ENCODE measurements at places on chromosomes 1 and 21. TPM values are rescaled to one million over a fixed set of nuclear protein-coding genes. Genes with fewer than 3 reads are reported as not detected.

DNA sequence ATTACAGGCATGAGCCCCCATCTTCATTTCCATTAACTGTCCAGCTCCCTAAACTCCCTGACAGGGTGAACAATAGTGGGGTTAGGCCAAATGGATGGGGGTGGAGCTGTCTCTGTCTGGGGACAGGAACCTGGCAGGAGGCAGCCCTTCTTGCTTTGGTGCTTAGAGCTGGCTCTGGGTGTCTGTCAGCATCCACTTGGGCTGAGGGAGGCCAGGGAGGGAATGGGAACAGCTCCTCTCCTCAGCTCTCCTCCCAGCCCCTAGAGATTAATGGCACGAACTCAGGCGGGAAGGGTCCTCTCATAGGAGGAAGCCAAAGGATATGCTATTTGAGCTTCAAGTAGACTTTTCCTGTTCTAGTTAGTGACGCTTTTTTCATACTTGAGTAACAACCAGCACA lies 11.1 kb upstream of the ETV3L start:
- DNase-seq = no peak

RGS13 gene
- not detected for total RNA-seq

- DNase-seq = no peak
Measured at GRCh38 chr1:82515650-82516049, 714.9 kb downstream of the ADGRL2 start.

CREG1 gene
- total RNA-seq = 31.9 TPM

DNA sequence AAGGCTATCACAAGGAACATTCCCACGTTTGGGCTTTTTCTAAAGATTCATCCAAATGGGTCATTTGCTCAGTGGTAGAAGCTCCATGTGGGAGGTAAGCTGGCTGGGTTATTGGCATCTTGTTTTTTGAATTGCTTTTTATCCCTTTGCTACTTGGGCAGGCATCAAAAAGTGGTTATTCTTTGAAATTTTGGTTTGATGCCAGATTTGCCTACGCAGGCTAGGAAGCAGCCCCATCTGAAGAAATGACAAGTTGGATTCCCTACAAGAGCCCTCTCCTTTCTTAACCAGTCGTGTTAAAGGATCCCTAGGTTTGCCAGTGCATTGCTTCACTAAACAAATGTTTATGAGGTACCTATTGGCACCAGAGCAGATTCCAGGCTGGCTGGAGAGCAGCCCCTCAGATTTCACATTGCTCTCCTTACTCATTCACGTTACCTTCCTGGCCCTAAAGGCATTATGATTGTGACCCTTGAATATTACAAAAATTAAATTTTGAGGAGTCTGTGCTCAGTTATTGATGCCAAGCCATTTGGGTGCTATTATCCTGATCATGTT lies 38.8 kb downstream of the ARID1A start:
- DNase-seq = no peak

DNA sequence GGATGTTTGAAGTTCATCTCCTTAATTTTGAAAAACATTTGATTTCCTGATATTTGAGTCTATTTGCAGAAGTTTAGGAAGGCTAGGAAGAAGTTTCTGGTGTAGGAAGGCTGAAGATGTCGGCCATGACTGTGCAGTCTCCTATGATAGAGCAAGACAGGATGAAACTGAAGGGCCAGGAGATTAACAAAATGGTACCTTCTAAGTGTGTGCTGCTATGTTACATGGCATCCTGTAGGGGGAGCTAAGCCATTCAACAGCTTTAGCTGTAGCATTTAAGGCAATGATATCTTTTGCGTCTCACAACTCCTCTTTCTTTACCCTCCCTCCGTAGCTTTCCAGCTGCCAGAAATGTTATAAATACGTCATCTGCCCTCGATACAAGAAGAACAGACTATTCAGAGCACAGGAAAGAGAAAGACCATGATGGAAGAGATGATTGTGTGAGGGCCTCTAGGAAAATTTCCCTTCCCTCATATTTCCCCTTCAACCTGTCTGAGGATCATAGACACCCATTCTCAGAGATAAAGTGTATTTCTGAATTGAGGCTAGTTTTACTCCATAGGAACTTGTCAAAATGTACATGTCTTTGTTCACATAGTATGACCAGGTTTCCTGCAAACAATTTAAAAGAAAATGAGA lies 61.1 kb downstream of the XCL1 start:
- DNase-seq = peak; percentile 46

SUCO gene
- total RNA-seq = 13.9 TPM

DNA sequence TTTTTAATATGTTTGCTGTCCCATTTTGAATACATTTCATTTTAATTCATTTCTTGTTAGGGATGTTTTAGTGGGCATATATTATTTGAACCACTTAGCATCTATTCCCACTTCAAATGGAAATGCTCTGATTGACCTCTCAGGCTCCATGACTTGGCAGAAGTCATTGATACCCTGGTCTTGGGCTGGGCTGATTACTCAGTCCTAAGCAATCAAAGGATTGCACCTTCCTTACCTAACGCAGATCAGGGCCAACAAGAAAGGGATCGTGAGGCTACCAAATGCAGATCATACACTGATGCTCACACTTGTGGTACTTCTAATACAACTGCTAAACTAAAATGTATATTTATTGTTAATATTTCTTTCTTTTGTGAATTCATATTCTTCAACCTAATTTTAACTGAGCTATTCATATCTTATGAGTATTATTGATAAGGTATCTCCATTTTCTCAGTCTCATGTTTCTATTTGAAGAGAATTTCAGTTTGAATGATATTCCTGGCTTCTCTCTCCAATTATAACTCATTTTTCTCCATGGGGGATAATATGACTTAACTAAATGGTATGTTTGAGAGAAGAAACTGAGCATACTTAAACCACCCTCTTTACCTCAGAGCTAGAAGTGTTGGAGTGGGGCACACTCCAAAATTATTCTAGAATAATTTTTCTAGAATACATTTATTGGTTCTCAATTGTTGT lies 615.5 kb upstream of the ADAMTS5 start:
- DNase-seq = no peak

GRCh38 chr1:226832613-226833012 lies 37.8 kb upstream of the PSEN2 start:
- no peak for DNase-seq

- no peak for DNase-seq
Measured at GRCh38 chr21:38838598-38839327, 33.0 kb downstream of the ETS2 start.

- no peak for DNase-seq
Measured at GRCh38 chr1:9369964-9370788, 77.5 kb downstream of the SPSB1 start.

ACTN2 gene
- total RNA-seq = not detected

GRCh38 chr1:20318971-20319370 lies 28.3 kb downstream of the VWA5B1 start:
- DNase-seq = no peak

DNA sequence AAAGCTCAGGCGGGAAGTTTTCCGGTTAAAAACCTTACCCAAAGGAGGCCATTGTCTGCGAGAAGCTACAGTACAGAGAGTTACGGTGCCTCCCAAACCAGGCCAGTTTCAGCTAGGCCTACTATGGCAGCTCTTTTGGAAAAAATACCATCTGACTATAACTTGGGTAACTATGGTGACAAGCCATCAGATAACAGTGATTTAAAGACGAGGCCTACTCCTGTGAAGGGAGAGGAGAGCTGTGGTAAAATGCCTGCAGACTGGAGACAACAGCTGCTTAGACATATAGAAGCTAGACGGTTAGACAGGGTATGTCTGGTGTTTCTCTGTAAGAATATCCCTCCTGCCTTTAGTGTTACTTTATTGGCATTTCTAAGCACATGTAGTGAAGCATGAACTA lies 165.9 kb downstream of the LRRC40 start:
- no peak for DNase-seq

OR2T29 gene
- total RNA-seq = not detected

DNA sequence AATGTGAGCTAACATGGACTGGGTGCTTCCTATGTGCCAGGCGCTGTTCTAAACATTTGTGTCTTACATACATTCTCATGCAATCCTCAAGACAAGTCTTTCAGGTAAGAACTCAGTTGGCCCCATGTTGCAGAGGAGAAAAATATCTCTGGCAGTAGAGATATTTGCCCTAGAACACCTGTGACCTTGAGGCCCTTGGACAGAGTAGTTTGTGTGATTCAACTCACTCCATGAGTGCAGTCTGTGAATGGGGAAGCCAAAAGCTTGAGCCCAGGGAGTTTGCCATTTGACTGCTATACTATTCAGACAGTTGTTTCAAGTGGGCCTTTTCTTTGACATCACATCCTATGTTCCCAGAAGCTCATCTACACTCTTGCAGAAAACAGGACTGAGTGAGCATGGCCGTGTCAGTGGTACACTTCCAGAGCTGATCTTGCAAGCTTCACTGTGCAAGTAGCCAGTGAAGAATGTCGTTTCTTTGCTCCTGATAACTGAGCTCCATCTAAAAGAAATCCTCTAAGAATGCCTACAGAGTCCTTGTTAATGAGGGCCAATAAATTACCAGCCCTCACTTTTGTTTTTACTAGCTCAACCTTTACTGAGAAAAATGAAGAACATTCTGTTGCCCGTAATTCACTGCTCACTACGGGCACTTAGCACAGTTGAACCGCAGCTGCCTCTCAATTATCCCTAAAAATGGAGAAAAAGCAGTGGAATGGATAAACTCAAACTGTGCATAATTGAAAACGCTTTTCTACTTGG lies 98.7 kb upstream of the C8B start:
- DNase-seq = no peak

DNA sequence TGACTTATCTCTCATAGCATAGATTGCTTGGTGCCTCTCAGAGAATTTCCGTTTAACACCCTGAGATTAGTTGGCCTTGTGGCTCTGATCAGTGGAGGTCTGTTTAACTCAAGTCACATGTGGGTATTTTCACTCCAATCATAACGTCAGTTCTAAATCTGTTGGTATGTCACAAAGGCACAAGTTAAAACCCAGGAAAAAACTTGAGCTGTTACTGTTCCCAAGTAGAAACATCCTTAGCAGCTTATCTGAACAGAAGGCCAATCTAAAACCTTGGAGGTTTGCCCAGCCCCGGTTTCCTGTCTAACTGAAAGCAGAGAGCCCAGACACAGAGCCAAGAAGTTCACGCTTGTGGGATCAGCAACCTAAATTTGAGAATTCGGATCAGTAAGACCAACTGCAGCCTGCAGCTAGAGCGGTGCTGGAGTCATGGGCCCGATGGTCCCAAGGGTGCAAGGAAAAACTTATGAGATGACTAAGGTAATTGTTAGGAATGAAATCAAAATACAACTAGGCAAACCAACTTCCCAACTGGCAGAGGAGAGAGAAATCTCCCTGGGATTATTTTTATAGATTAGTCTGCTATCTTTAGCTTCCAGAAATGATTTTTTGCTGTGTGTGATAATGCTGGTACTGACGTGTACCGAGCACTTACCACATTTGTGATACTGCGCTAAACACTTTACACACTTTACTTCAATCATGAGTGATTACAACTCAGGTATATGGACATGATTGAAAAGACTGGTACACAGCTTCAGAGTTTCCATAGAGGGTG lies 90.2 kb upstream of the C1orf21 start:
- DNase-seq = no peak

- no peak for DNase-seq
Measured at GRCh38 chr1:202966006-202966898, 805 bp downstream of the CYB5R1 start.

DNA sequence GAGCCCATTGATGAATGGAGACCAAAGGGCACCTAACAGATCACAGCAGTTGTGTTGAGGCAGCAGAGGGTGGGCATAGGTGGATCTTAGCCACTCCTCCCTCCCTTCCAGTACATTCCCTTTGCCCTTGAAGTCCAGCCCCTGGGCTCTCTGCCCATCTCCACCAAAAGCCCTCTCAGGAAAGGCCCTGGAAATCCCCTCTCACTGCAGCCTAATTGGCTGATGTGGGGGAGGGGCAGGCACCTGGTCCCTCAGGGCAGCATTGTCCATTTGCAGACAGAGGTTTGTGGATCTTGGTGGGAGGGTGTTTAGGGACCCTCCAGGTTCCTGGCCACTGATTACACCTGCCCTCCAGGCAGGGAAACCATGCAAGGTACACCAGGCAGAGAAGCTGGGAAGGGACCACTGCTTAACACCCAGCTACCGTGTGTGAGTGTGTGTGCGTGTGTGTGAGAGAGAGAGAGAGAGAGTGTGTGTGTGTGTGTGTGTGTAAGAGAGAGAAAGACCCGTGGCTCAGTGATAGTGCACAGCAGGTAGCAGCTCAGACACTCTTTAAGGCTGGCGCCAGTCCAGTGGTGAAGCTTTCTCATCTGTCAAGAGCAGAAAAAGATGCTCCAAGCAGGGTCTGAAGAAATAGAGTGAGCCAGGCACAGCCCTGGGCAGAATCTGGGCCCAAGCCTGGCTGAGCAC lies 71.1 kb downstream of the MATN1 start:
- no peak for DNase-seq

- DNase-seq = no peak
Measured at GRCh38 chr1:183238071-183238470, 52.0 kb downstream of the LAMC2 start.

GRCh38 chr1:108669679-108670078 lies 8.8 kb upstream of the HENMT1 start:
- no peak for DNase-seq

DNA sequence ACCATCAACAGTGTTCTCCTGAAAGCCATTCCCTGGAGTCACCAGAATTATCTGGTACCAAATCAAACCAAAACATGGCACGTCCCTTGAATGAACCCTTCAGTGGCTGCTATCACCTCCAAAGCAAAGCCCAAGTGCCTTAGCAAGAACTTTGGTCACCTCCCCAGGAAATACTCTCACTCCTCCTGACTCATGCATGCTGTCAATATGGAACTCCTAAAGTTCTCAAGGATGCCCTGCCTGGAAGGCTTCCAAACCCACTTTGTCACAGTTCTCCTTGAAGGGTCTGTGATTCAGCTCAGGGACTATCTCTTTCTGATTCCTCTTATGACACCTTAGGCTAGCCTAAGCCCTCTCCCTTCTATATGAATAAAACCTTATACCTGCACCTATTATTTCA lies 146.1 kb upstream of the RUNX1 start:
- DNase-seq = no peak

DNA sequence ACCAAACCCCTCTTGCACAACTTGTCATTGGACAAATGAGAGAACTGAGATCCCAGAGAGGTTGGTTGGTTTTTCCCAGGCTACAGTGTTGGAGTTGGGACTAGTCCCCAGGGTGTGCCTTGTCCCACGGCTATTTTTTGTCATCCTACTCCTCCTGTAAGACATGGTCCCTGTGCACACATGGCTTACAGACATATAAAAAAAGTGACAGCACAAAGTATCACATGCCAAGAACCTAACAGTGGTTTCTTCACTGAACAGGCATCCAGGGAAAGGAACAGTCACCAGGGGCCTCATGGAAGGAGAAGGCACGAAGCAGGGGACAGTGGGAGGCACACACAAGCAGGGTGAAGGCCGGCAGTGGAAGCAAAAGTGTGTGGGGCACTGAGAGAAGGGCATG lies 36.5 kb downstream of the SERBP1 start:
- DNase-seq = no peak

DNA sequence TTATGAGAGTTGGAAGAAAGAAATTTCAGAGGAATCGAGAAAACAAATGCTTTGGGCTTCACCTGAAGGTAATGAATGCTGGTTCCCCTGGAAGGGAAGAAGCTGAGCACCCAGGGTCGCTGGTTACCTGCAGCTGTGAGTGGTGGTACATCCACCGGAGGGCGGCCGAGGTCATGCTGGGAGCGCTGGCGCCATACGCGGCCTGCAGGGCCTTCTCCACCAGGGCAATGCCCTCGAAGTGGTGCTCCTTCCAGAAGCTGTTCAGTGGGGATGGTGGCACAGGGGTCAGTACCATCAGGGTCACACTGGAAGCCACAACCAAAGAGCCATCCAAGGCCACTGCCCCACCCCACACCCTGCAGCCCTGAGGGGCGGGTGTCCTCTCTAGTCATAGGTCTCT lies 16.8 kb downstream of the MRTO4 start:
- DNase-seq = no peak

GRCh38 chr1:196181594-196181878 lies 426.7 kb downstream of the KCNT2 start:
- peak; percentile 83 for DNase-seq
